Hepatocyte (in vitro differentiated cells): ENCODE measurements at places on chromosomes 4 and X. TPM values are rescaled to one million over a fixed set of nuclear protein-coding genes. Genes with fewer than 3 reads are reported as not detected.

Gene MAGEA2B
- not detected in 2 replicates for total RNA-seq

Gene PCDH18
- total RNA-seq, result 70.9 and 73.4 TPM in 2 replicates

Gene PLK4
- 5.3 and 5.7 TPM in 2 replicates for total RNA-seq

Gene GUCY1B1
- total RNA-seq, result 15.0 and 16.7 TPM in 2 replicates

Gene NRK
- 9.1 and 12.0 TPM in 2 replicates for total RNA-seq

GRCh38 chrX:13471269-13471668 lies 98.1 kb upstream of the EGFL6 start:
- DNase-seq, result no peak

DNA sequence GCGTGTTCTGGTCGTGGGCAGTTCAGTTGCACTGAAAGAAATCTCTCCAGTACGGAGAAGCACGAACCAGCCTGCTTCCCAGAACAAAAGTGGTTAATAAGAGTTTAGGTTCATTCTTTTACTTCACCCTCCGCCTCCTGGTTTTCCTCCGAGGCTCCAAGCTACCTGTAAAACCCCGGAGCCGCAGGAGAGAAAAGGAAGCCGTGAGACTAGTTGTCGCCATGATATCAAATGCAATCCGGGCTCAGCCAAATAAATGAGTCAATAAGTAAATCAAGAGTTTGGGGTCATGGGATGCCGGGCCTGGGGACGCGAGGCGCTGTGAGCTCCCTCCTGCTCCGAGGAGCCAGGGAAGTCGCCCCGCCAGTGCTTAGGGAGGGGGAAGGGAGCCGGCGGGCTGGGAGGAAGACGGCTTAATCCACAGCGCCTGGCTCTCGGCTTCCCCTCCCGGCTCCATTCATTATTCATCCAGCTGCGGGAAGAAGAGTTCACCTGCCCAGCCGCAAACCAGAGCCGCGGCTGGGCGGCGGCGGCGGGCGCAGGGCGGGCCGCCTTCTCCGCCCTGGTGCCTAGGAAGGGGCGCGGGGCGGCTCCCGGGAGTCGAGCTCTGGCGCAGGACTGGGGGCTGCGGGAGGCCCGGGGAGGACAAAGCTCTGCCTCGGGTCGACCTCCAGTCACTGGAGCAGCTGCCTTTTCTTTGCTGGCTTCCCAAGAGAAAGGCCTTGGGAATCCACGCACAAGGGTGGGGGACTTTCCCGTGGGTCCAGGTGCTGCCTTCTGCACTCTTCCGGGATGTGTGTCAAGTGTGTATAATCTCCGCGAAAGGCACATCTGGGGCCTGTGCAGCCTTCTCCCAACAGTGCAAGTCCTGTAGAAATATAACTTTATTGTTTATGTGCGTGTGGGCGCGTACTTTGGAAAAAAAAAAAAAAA lies 1.7 kb downstream of the FRAS1 start:
- DNase-seq, result peak; percentile 75

DNA sequence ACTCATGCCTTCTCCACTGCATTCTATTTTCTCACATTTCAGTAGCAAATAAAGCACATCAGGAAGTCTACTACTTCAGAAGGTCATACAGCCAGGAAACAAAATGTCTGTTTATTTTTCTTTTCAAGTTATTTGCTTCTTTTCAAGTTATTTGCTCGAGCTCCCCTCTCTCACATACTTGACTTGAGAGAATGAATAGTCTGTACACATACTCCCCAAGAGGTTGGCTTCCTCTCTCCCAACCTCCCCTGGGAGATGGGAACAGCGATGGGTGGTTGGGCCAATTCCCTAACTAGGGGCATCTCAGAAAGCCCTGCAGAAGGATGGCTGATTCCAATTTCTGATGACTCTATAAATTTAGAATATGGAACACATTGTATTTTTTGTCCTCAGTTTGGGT lies 64.7 kb upstream of the PTPN13 start:
- DNase-seq, result no peak

GRCh38 chr4:111631215-111631999 lies 513.8 kb upstream of the FAM241A start:
- peak; percentile 39 for DNase-seq

DNA sequence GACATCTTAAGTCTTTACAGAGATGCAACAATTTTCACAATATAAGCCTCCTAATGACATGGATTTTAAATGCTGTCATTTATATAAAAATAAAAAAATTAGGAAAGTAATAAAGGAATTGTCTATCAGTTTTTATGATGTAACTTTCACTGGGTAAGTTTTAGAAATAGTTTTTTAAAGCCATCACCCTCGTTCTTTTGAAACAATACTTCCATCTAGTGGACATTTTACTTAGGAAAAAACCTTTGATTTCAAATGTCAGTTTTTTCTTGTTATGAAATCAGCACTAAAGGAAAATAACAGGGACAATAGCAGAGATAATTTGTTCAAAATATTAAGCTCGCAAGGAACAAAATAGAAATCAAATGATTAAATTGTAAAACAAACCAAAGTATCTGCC lies 24.3 kb upstream of the NDNF start:
- DNase-seq, result peak; percentile 26

DNA sequence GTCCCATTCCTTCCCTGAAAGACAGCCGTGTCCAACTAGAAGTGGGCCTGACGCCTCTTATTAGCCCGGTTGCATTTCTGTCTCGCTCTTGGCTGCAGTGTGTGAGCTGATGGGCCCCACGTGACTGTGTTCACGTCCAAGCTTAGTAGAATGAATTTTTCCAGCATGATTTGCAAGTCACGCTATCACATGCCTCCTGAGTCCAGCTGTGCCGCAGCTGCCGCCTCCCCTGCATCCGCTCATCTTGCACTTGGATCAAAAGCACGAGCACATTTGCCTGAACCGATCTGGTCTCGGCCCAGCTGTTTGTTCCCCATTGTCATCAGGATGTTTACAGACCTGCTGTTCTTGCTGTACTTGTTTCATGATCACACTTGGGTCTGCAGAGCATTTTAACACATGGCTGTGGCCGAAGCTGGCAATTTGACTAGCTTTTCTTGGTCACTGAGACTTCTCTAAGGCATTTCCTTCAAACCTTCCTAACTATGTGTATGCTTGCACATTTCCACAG lies 126.5 kb downstream of the KIT start:
- peak; percentile 13 for DNase-seq

DNA sequence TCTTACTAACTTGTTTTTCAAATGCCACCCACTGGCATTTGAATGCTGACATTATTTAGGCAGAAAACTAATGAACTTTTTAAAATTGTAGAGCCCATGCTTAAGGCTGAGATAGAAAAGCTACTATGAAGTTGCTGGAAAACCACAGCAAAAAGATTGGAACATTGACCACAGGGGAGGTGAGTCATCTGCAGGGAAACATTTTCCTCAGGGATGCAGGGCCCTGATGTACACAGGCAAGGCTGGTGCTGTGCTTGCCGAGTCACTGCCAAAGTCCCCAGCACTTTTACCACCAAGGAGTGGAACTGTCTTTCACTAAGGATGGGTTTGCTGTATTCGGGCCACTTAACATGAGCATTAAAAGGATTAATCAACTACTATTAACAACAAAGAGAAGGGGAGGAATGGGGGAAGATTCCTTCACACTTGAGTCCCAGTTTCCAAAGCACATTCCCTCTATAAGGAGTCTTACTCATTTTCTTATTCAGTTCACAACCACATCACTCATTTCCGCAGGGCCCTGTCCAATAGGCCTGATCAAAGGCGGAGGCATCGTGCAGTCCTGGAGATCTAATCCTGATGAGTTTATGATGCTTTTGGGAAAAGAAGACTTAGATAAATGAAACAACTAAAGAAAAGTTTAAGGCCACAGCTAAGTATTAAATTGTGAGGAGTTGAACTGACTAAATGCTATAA lies 202.9 kb upstream of the NPY2R start:
- peak; percentile 27 for DNase-seq

GRCh38 chr4:104818579-104818978 lies 323.9 kb upstream of the CXXC4 start:
- no peak for DNase-seq

DNA sequence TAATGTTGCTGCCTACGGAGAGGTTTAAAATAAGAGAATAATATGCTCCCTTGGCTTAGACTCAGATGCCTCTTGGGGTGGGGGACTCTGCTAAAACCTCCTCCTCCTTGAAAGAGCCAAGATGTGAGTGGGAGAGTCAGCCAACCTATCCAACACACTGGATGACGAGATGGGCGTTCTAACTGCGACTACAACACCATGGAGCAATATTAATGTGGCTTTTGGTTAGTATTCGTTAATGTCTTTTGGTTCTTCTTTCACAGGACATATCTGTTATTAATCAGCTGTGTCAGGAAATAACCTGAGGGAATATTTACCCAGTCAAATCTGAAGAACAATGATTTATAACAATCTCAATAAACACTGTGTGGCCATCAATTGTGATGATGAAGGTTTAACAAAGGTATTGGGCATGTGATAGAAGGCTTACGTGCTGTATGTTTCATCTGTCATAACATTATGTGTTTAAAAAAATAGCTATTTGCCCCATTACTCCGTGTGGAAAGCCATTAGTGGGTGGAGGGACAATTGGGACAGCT lies 143.5 kb upstream of the FTHL17 start:
- DNase-seq, result no peak

GRCh38 chr4:73653695-73654106 lies 33.5 kb upstream of the RASSF6 start:
- peak; percentile 65 for DNase-seq
